ENCODE measurements at places on chromosomes 3 and 15. TPM values are rescaled to one million over a fixed set of nuclear protein-coding genes. Genes with fewer than 3 reads are reported as not detected.

- DNase-seq: no peak
Observed at GRCh38 chr3:28171962-28172361, 69.5 kb upstream of the CMC1 start.

- DNase-seq: no peak
Observed at GRCh38 chr3:186536883-186537844, 7.0 kb downstream of the CRYGS start.

DNA sequence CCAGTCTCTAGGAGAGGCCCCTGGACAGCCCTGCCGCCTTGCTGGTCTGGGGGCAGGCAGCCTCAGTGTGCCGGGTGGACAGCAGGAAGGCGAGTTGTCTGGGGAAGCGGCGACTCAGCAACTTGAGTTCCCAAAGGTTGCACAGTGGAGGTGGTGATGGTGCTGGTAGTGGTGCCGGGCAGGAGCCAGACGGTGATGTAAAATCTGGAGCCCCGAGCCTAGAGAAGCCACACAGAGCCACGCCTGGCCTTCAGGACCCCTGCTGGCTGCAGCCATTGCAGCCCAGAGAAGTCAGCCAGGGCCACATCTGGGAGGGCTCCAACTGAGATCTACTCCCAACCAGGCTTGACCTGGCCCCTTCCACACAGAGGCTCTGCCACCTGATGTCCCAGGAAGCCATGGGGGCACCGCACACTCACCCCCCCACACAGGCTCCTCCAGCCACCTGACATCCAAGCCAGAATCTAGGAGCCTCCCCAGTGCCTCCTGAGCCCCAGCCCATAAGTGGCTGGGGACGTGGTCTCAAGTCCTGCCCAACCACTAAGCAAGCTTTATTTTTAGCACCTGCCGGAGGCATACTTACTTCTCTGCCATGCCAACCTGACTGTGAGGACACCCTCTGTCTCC lies 8.8 kb downstream of the C3orf22 start:
- no peak for DNase-seq

Gene SCN11A
- 0.07 TPM for total RNA-seq

DNA sequence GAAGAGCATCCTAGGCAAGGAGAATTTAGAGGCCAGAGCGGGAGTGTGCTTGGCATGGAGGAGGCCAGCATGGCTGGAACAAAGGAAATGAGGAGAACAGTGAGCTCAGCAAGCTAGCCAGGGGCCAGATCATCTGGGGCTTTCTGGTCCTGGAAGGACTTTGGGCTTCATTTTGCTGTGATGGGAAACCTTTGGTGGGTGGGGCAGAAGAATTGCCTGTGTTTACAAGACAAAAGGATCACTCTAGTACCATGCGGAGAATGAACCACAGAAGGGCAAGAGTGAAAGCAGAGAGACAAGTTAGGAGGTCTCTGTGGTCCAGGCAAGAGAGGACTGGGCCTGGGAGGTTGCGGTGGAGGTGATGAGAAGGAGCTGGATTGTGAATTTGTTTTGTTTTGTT lies 61.6 kb upstream of the FOXP1 start:
- DNase-seq: no peak

Gene PTX3
- total RNA-seq: 0.34 TPM

DNA sequence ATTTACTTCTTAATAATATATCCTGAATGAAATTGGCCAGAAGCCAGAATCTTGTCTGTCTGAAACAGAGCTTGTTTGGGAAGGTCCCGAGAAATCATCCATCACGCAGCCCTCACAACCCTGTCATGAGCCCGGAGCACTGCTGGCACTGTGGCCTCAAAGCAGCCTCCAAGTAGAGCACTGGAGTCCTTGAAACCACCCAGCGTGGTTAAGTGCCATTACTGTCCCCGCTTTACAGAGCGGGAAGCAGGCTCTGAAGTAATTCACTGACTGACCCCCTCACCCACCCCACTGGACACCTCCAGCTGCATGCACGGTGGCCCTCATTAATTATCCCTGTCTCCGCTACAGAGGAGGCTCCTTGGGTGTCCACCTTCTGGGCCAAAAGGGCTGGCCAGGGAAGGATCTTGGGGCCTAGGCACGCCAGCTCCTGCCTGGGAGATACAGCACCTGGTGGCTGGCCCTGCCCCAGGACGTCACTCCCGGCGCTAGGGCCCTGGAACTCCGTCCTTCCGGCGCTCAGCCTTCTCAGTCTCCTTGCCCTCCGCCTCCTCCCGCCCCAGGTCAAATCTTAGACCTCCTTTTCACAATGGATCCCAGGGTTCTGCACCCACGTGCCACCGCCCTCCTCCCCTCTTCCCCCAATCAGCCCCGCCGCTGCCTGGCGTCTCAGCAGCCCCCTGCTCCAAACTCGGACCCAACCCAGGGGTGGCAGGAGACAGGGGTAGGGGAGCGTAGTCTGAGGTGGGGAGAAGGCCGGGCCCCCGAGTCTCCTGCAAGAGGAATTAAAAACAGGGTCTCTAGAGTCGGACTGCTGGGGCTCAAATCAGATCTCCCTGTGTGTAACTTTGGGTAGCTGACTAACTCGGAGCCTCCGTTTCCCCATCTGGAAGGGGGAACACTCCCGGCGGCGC lies 1.1 kb downstream of the TKT start:
- DNase-seq: peak; percentile 66

GRCh38 chr3:72317491-72317890 lies 530.8 kb downstream of the SHQ1 start:
- DNase-seq: no peak

DNA sequence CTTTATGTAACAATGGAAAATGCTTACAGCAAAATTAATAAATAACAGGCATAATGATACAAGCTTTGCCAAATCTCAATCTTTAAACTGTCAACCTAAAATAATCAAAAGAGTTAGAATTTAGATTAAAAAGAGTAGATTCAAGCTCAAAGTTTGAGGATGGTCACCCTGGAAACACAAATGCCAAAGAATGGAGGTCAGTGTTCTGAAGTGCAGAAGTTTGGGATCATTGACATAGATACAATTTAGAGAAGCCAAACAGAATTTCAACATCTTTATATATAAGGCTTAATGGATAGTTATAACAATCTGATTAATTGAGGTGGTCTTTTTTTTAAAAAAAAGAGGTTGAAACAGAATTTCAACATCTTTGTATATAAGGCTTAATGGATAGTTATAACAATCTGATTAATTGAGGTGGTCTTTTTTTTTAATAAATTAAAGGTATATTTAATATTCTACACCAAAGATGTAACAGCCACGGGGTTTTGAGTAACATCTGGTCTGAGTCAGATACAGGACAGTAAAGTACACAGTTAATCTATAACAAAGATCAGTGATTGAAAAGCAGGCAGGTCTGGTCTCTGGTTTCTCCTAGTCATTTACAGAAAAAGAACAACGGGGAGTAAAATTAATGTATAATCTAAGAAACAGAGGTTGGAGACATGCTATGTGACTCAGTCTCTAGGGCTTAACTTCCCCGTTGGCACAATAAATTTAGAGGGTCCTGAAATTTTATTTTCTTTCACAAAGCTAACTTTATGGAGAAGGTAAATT lies 490.7 kb downstream of the GBE1 start:
- no peak for DNase-seq

DNA sequence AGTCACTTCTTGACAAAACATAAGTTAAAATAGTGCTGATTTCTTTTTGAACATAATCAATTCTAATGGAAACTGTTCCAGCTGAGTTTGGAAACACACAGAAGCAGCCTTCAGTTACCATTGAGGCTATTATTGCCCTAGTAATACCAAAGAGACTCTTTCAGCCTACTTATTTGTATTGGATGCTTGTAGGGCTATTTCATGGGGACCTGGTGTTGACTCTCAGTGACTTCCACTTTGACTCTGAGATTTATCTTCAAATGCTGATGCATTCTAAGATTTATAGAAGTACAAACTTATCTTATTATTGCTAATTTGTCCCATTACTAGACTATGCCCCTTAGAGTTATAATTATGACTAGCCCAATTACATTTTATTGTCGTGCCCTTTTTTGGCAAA lies 67.4 kb downstream of the CMSS1 start:
- no peak for DNase-seq

GRCh38 chr3:5616873-5617272 lies 429.4 kb downstream of the EDEM1 start:
- DNase-seq: no peak

Gene ALPK3
- total RNA-seq: 268 TPM

DNA sequence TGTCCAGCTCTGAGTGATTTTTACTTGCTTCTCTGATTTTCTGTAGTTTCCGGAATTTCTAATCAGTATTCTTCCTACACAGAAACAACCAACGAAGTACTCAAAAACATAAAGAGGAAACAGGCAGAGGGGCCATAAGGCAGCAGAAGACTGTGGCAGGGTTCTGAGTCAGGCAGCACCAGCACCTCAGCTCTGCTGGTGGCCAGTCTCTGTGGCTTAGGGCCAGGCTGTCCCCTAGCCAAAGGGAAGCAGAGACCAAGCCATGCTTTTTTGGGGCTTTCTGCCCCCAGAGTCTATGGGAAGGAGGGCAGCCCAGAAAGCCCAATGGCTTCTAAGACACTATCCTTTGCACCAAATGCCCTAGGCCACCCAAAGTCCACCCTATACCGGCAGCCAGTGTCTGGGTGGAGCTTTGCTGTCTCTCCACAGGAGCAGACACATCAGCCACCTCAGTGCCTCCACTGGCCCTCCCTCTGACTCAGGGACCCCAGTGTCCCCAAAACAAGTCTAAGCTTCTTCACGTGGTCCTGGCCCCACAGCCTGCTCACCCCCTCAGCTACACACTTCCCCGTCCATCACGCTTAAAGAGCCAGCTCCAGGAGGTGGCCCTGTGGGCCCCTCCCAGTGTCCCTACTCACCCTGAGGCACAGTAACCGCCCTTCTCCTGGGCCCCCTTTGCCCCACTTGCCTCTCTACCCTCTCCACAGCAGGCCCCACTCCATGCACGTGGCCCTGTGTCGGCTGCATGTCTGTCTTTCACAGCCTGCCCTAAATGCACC lies 46.2 kb downstream of the CCDC12 start:
- DNase-seq: no peak

Gene TMOD2
- 6.4 TPM for total RNA-seq

- DNase-seq: no peak
Observed at GRCh38 chr3:3342141-3342540, 162.7 kb upstream of the CRBN start.

DNA sequence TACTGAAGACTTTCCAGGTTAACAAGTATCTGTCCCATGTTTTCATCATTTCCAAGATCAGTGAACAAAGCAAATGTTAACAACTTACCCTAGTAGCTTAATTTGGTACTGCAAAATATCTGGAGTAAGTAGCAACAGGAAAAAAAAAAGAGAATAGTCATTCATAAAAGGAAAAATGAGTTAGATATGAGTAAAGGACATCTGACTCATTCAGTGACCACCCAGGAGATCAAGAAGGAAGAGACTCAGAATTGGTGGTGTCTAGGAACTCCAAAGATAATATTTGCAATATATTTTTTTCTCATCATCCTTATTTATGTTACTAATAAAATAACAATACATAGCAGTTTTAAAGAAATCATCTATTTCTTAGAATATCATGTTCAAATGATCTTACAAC lies 253.8 kb upstream of the COL8A1 start:
- DNase-seq: no peak

GRCh38 chr15:28097656-28098359 lies 1.3 kb downstream of the OCA2 start:
- no peak for DNase-seq

DNA sequence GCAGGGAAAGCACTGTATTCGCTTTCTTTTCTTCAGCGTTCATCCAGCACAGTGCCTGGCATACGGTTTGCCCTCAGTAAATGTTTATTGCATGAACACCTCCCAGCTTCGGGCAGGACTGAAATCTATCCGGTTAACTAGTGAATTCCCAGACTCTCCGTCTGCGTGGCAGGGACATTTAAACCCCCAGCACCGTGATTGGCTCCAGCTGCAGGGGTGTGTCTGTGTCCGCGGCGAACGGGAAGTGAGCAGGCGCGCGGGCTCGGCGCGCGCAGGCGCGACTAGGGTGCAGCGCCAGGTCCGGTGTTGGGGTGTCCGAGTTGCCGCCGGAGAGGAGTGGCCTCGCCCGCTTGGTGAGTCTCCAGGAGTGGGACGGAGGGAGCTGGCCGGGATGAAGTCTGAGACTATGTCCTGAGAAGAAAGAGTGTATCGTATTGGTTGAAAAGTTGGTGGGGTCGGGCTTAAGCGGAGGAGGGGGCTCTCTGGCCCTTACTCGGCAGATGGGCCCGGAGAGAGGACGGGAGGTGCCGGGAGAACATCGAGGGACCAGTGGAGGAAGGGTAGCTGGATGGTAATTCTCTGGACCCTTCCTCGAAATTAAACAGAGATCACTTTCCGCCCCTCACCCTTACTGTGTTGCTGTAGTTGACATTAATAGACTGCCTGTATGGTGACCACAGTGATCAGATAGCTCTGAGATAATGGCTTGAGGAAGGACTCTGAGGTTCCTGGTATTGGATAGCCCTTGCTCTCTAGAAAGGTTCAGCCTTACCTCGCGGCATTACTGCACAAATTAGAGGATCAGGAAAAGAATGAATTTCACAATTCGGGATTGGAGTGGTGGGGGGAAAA lies at the start of gene SNAP23:
Gene SNAP23 (plus strand): TSS at position 274 of the 852 bp plus-strand sequence. CDS start 16,213 bp downstream, outside the sequence.
- DNase-seq: peak; percentile 93

Gene EXD1
- total RNA-seq: not detected

GRCh38 chr15:66089049-66089448 lies 164.5 kb downstream of the MEGF11 start:
- peak; percentile 67 for DNase-seq

DNA sequence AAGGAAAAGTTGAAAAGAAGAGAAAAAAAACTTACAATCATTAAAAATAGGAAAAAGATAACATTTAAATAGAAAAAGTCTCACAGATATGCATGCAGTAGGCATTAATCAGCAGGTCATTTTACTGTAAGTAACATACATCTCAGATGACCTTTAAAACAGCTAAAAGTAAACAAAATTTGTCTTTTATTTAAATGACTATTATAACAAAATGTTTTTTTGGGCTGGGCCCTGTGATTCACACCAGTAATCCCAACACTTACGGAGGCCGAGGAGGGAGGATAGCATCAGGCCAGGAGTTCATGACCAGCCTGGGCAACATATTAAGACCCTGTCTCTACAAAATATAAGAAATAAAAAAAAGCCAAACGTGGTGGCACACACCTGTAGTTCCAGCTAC lies 14.7 kb downstream of the IQGAP1 start:
- no peak for DNase-seq
